ENCODE measurements at places on chromosomes 2 and 18.

- H3K4me1 ChIP-seq: no peaks in the 10 kb centered on the region
- H3K27ac ChIP-seq: no peak overlapping the region
- H3K4me3 ChIP-seq: no peak overlapping the region
- DNase-seq: no peak
- no peaks in the 10 kb centered on the region for H3K36me3 ChIP-seq
Measured at GRCh38 chr18:23399067-23399466, 54.0 kb upstream of the RIOK3 start.

DNA sequence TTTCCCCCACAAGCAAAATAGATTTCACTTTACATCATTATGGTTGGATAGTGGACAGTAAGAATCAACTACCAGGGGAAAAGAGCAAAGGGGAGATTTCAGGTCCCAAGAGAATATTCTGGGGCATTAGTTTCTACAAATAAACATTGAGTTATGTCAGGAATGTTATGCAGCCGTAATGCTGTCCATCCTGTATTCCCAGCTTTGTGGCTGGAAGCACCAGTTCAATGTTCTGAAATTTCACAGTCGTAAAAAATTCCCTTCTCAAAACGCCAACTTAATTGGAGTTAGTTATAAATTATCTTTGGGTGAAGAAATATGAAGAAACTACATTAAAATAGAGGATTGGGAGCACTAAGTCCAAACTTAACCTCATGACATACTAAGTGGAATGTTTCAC is 141.5 kb upstream of the FIGN start:
- no peaks in the 10 kb centered on the region for H3K36me3 ChIP-seq
- peak overlapping the region; percentile 62 for H3K4me3 ChIP-seq
- peak overlapping the region; percentile 46 for H3K27ac ChIP-seq

DNA sequence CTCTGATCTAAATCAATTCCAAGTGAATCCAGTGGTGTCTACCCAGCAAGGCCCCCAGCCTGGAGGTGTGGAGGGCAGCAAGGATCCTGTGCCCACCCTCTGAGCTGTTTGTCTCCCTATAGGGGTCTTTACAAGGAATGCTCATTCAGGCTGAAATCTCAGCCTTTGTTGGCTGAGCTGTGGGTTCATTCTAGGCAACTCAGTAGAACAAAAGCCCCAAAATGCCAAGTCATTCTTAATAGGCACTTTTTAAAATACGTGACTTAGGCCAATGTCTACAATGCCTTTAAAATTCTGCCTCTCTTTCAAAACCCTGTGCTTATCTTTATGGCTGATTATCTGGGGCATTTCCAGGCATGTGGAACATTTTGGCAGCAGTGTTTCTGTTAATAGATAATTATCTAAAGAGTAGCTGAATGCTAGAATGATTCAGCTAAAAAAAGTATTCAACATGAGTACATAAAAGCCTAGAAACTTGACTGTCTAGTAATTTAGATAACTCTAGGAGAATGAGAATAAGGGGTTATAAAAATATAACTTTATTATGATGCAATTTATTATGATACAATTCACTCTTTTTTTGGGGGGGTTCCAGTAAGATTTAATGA is 7.4 kb downstream of the UGT1A6 start:
- no peak overlapping the region for H3K4me3 ChIP-seq
- DNase-seq: no peak
- no peaks in the 10 kb centered on the region for H3K36me3 ChIP-seq
- H3K27ac ChIP-seq: no peak overlapping the region
- H3K27me3 ChIP-seq: no peaks in the 10 kb centered on the region

DNA sequence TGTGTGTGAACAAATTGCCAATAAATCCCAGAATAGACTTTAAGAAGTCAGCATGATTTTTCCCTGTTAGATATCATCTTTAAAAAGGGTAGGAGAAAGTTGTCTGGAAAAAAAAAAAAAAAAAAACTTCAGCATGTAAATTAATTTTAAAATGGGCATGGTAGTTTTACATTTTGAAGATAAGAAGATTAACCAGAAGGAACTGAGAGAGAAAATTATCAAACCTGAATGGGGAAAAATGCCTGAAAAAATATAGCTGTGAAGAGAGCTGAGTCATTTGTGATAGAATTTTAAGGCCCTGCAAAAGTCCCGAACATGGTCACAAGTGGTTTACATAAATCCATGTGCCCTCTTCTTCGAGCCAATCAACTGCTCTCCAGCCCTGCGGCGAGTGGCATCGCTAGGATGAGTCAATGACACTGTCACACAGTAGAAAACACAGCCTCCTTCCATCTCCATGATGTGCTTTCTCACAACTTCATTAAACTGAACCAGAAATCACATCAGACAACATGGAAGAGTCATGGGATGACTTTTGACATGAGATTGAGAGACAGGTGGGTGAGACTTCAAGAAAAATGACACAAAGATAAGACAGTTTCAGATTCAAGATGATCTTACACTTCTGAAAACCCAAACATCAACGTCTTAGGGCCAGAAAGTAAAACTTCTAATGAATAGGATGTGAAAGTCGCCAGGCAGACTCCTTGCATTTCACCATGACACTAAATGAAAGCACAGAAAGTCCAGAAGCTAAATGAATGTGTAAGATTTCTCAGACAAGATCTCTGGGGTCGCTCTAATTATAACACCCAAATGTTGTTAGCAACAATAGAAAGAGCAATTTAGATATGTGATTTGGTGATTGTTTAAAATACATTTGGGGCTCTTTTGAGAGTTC is 273.0 kb upstream of the ID2 start:
- peaks cover 9% of the 10 kb centered on the region for H3K4me1 ChIP-seq
- DNase-seq: no peak
- H3K4me3 ChIP-seq: no peak overlapping the region
- no peaks in the 10 kb centered on the region for H3K36me3 ChIP-seq
- no peak overlapping the region for H3K27ac ChIP-seq

GRCh38 chr2:135299658-135300244 is 231.3 kb downstream of the ZRANB3 start:
- H3K27me3 ChIP-seq: no peaks in the 10 kb centered on the region
- no peaks in the 10 kb centered on the region for H3K36me3 ChIP-seq
- no peak overlapping the region for H3K27ac ChIP-seq
- H3K4me3 ChIP-seq: no peak overlapping the region
- H3K4me1 ChIP-seq: no peaks in the 10 kb centered on the region

DNA sequence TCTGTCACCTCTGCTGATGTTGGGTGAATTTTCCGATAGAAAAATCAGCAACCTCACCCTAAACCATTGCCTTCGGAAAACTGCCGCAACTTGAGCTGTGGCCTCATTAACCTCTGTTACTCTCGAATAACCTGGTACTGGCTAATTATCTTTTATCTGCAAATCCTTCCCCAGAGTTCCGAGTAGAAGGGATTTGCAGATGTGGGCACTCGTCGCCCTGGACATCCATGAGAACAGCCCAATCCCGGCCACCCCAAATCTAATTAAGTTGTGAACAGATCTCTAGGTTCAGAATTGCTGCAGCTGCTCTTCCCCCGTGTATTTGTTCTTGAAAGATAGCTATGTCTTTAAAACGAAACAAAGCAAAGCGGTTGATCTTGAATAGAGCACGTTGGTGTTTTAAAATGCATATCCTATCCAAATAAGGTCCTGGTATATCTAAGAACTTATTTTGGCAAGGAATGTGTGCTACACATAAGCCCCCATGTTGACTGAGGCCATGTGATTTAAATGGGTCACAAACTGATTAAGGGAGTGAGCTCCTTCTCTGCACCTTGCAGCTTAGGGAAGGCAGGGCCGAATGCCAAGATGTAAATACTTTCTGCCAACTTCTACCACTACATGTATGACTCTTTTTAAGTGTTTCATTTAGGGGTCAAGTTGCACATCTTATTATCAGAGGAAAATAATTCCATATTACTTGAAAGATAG is 88.2 kb downstream of the MTCL1 start:
- no peaks in the 10 kb centered on the region for H3K36me3 ChIP-seq
- no peaks in the 10 kb centered on the region for H3K4me1 ChIP-seq
- H3K27ac ChIP-seq: no peak overlapping the region
- DNase-seq: no peak
- H3K27me3 ChIP-seq: no peaks in the 10 kb centered on the region
- H3K4me3 ChIP-seq: no peak overlapping the region

DNA sequence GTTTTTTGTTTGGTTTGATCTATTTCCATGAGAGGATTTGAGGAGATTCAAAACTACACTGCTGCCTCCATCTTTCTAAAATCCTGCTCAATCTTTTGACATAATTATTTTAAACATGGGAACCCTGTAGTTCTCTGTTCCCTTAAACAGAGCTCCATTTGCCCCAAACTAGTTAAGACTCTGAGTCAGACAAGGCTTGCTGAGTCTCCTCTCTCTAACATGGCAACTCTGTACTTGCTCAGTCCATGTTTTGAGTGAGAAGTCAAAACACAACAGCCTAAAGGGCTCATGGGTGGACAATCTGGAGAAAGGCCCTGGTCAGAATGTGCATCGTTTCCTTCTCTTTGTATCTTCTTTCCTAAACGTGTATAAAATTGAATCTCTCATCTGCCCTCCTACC is 7.1 kb upstream of the STAMBP start:
- H3K27me3 ChIP-seq: no peaks in the 10 kb centered on the region
- DNase-seq: no peak
- no peak overlapping the region for H3K27ac ChIP-seq

DNA sequence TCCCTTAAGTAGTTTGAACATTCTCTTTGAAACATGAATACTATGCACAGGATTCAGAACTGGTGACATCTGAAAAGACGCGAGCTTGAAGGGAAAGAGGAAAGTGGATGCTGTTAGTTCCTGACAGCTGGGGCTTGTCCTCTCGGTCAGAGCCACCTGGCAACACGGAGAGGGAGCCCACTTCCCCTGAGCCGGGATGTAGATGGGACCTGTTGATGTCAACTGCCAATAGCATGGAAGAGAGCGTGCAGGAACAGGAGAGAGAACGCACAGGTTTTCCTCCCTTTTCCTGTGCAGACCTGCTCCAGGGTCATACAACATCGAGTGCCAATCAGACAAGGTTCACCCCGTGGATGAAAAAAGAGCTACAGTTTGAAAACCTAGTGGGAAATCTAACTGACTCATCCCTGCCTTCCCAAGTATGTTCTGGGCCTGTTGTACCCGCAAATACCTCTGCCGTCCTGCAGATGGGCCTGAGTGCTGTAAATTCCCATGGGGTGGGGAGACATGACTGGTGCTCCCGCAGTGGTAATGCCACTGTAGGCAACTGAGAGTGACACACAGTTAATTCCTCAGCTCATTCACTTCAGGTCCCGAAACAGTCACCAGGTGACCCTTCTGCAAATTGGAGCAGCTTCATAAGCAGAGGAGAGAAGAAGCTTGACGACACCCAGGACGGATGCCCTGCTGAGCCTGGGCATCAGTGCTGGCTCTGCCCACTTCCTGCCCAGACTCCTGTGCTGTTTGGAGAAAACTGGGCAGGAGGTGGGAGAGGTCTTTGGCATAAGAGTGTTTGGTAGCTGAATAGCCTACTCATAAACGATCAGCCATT is 13.9 kb upstream of the MBP start:
- H3K4me3 ChIP-seq: no peak overlapping the region
- H3K4me1 ChIP-seq: no peaks in the 10 kb centered on the region
- no peaks in the 10 kb centered on the region for H3K27me3 ChIP-seq
- no peak for DNase-seq

- H3K4me1 ChIP-seq: no peaks in the 10 kb centered on the region
- peaks cover 7% of the 10 kb centered on the region for H3K27me3 ChIP-seq
- no peaks in the 10 kb centered on the region for H3K36me3 ChIP-seq
- H3K4me3 ChIP-seq: peak overlapping the region; percentile 22
Measured at GRCh38 chr2:5690718-5691220, 1.4 kb upstream of the SOX11 start.

- peak overlapping the region; percentile 86 for H3K4me3 ChIP-seq
- H3K4me1 ChIP-seq: peaks cover 28% of the 10 kb centered on the region
- H3K36me3 ChIP-seq: no peaks in the 10 kb centered on the region
Measured at GRCh38 chr2:26245810-26246209, 1.1 kb downstream of the HADHB start.

DNA sequence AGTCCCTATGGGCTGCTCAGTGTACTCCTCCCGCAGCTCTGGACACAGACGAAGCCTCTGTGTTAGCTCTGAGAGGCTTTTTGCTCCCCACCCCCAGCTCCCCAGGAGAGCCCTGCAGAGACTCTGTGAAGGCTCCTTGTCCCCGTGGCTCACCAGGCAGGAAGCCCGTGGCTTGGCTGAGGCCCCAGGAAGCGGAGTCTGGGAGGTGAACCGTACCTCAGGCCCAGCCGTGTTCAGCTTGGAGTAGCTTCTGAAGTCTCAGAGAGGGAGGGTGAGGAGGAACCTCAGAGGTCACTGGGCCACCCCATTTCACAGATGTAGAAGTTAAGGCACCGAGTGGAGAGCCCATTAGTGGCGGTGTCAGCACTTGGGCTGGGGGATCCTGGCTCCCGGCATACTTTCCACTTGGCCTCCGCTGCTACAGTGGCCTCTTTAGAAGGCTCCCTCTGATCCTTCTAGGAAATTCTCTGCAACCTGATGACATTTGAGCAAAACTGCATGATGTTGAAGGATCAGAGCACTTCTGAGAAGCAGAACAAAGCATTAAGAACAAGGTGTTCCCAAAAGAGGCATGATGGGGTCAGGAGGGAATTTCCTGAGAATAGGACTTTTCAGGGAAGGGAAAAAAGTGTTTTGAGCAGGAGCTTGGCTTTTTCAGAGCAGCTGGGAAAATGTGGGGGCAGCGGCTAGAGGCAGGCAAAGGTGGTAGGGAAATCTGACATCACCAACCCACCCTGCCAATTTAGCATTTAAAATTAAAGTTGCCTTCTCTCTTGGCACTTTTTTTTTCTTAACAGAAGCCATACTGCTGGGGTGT is 79.1 kb downstream of the MCFD2 start:
- H3K36me3 ChIP-seq: no peaks in the 10 kb centered on the region
- no peaks in the 10 kb centered on the region for H3K27me3 ChIP-seq
- peaks cover 13% of the 10 kb centered on the region for H3K4me1 ChIP-seq
- H3K27ac ChIP-seq: no peak overlapping the region
- no peak for DNase-seq

- no peaks in the 10 kb centered on the region for H3K4me1 ChIP-seq
- no peak overlapping the region for H3K27ac ChIP-seq
- no peak for DNase-seq
Measured at GRCh38 chr2:179655627-179656026, 205.8 kb downstream of the ZNF385B start.

DNA sequence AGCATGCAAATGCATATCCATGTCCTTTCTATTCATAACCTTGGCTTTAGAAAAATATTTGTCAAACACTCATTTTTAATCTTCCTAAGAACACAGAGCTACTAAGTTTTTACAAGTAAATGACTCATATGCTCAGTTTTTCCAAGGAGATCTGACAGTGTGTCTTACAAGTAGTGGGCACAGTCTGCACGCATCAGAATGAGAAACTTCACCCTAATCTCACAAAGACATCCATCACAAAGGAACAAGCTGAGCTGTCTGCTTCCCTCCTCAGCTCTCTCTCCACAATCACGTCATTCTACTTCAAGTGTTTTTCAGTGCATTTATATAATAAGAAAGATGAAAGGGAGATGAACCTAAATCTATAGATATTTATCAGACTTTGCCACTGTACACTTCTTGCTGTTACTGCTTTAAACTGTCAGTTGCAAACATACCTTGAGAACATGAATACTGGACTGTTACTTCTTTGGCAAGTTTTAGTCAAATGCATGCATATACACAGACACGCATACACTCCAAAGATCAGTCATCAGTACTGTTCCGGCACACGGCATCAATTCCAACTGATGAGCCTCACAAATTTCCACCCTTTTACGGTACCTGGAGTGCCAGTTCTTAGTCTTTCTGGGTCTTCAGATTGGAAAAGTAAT is 75.7 kb downstream of the RBMS1 start:
- no peak overlapping the region for H3K4me3 ChIP-seq
- peaks cover 38% of the 10 kb centered on the region for H3K4me1 ChIP-seq
- H3K27ac ChIP-seq: no peak overlapping the region
- no peaks in the 10 kb centered on the region for H3K36me3 ChIP-seq
- no peaks in the 10 kb centered on the region for H3K27me3 ChIP-seq
- no peak for DNase-seq

All from thoracic aorta (tissue), 2 donors.